ENCODE measurements at places on chromosomes 7 and 10.
A peak's percentile ranks its signal among the peaks of the same experiment; 100 is the strongest.

- DNase-seq, result no peak
Observed at GRCh38 chr7:130419658-130420057, 21.2 kb downstream of the CEP41 start.

- DNase-seq, result no peak
Observed at GRCh38 chr7:131845573-131846314, 289.3 kb upstream of the PODXL start.

DNA sequence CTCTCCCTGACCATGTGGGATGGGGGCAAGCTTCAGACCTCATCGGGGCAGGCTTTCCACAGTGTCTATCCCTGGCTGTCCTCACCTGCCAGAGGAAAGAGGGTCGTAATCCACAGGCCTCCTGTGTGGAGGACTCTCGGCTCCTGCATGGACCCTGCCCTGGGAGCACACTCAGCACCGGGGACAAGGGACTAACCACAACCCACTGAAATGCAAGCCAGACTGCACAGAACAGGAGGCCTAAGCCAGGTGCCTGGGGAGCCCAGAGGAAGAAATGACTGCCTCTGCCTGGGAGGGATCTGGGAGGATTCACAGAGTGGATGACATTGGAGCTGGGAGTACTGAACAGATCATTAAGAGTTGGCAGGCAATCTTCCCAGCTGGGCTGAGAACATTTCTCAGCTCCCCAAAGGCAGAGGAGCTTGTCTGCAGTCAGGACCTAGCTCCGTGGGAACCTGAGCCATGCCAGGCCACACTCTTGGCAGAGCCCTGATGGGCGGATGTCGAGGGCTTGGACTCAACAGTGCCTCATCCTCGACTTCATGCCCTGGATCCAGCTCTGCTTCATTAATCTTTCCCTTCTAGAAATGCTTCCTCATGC lies 213.4 kb downstream of the USP6NL start:
- DNase-seq, result no peak

GRCh38 chr10:16854623-16855022 lies 37.4 kb upstream of the RSU1 start:
- peak; percentile 80 for DNase-seq

DNA sequence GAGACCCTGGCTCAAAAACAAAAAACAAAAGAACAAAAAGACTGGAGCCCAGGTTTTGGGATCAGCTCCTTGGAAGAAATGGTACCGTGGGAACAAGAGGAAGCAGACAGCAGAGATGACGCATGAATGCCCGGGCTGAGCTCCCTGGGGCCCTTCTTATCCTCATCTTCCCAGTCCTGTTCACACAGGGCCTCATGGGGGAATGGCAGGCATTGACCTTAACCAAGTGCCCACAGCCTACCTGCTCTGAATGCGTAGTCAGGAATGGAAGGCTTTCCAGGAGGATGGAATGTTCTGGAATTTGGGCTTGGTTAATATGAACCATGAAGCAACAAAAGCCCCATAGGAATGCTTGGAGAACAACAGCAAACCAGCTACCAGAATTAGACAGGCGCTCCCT lies 154.7 kb downstream of the PRPF18 start:
- DNase-seq, result no peak
